ENCODE measurements at places on chromosomes 16 and 17.

- H3K36me3 ChIP-seq: peaks cover 8% of the 10 kb centered on the region
- peak within 1 kb of the TSS; percentile 44 for H3K4me3 ChIP-seq
- no peak within 1 kb of the TSS for H3K27ac ChIP-seq
- peaks cover 22% of the 10 kb centered on the region for H3K27me3 ChIP-seq
- no peak for DNase-seq
Observed at GRCh38 chr17:81902023-81902652, at the start of gene NPB. Gene NPB, plus strand, starts transcription at chr17:81902238. Its CDS starts 40 bp downstream, at chr17:81902278.

DNA sequence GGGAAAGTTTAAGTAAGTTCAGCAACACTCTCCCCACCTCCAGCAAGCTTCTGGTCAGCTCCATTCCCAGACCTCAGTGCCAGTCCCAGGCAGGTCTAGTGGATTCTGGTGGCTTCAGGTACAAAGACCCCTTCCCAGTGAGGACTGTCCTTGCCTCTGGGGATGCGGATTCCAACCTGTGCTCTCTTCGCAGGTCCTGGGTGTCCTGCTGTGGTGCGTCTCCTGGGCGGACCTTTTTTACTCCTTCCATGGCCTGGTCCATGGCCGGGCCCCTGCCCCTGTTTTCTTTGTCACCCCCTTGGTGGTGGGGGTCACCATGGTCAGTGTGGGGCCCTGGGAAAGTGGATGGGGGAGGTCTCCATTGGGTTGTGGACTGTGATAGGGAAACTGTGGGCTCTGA is 21.8 kb downstream of the ABCC3 start:
- H3K27ac ChIP-seq: no peak overlapping the region
- no peak overlapping the region for H3K4me3 ChIP-seq
- H3K4me1 ChIP-seq: no peaks in the 10 kb centered on the region
- H3K36me3 ChIP-seq: no peaks in the 10 kb centered on the region
- H3K27me3 ChIP-seq: no peaks in the 10 kb centered on the region

DNA sequence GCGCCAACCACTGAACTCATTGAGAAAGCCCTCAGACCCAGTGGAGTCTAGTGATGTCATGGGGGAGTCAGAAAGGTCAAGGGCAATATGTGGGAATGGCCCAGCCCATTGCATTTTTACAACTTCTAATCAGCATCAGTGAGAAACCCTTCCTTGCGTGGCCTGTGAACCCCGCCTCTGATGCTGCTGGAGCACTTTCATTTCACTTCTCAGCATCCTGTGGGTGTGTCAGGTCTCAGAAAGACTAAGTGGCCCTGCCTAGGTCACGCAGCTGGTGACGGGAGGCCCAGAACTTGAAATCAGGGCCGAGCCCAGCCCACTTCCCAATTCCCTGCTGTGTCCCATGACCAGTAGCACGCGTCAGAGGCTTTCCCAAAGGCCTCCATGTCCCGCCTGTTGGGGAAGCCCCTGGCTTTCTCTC is 6.1 kb downstream of the DNAI2 start:
- no peak for DNase-seq
- peaks cover 2% of the 10 kb centered on the region for H3K4me1 ChIP-seq
- no peak overlapping the region for H3K27ac ChIP-seq
- no peak overlapping the region for H3K4me3 ChIP-seq
- H3K27me3 ChIP-seq: peaks cover under 1% of the 10 kb centered on the region

DNA sequence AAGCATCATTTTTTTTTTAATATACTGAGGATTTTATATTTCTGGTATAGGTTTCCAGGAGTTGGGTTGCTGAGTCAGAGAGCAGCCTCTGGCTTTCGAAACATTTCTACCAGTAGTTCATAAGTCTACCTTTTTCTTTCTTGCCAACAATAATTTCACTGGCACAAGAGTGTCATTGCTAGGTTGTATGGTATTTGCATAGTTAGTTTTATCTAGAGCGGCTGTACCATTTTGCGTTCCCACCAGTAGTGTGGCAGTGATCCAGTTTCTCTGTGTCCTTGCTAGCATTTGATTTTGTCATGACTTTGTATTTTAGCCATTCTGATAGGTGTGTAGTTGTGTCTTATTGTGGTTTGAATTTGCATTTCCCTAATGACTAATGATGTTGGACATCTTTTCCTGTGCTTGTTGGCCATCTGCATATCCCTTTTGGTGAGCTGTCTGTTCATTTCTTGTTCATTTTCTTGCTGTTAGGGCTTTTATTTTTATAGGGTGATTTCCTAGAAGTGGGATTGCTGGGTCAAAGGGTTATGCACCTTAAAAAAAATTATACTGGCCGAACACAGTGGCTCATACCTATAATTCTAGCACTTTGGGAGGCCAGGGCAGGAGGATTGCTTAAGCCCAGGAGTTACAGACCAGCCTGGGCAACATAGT is 39.9 kb downstream of the SNX29 start:
- H3K36me3 ChIP-seq: no peaks in the 10 kb centered on the region
- no peak for DNase-seq
- H3K4me3 ChIP-seq: no peak overlapping the region
- H3K4me1 ChIP-seq: no peaks in the 10 kb centered on the region
- H3K27me3 ChIP-seq: no peaks in the 10 kb centered on the region
